ENCODE measurements at places on chromosomes 2 and 18. TPM values are rescaled to one million over a fixed set of nuclear protein-coding genes. Genes with fewer than 3 reads are reported as not detected.
A peak's percentile ranks its signal among the peaks of the same experiment; 100 is the strongest.

DNA sequence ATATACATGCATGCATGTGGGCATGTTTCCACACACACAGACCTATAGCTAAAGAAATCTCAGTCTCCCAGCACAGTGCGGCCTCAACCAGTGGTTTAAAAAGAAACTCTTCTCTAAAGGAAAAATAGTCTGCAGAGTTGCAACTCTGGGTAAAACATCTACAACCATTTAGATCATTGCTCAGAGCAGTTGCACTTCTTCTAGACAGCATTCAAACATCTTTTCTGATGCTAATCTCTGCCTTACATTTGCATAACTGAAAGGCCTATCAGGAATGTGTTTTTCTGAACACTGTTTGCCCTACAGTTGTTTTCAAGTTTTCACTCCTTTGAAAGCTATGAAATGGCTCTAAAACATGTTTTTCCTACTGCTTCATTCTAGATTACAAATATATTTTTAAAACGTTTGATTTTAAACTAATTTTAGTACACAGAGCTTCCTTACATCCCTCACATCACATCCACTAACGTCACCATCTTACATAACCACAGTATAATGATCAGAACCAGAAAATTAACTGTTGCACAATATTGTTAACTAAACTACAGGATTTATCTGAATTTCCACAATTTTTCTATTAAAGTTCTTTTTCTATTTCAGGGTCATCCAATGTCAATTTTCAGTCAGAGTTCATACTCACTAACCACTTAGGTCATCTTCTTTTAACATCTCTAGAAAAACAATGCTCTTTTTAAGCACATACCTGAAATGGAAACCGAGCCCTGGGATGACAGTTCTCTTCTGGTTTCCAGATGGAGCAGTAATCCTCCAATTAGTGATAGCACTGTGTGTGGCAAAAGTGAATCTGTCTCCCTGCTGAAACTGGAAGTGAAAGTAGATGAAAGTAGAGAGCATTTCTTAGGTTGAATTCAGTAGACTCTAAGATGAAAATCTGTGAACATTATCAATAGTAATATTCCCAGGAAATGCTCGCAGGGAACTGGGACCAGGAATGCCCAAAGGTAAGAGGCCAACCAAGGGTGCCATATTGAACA lies 501.6 kb upstream of the GCFC2 start:
- DNase-seq: no peak

NPPC gene
- not detected for polyA plus RNA-seq

ALPP gene
- polyA plus RNA-seq: 7.4 TPM

GRCh38 chr18:36108196-36108595 lies 20.9 kb downstream of the SLC39A6 start:
- DNase-seq: no peak

DNA sequence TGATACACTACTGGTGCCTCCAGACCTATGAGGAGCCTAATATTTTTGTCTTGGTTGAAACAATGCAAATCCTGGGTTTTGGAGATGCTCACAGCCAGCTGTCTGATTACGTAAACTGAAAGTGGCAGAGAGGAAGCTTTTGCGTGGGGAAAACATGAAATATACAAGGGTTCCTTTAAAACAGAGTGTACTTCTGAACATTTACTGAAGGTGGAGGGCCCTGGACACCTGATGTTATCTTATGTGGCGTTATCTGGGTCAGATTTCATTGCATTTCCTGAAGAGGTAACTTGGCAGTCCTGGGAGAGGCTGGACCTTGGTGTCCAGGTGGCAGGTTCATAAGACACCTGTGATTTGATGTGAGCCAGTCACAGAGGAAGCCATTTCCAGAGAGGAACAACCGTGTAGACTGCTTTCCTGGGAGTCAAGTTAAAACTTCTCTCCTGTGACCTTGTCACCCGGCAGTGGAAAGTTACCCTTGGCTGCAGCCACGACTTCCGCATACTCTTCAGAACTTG lies 105.0 kb downstream of the NEDD4L start:
- DNase-seq: no peak

DNA sequence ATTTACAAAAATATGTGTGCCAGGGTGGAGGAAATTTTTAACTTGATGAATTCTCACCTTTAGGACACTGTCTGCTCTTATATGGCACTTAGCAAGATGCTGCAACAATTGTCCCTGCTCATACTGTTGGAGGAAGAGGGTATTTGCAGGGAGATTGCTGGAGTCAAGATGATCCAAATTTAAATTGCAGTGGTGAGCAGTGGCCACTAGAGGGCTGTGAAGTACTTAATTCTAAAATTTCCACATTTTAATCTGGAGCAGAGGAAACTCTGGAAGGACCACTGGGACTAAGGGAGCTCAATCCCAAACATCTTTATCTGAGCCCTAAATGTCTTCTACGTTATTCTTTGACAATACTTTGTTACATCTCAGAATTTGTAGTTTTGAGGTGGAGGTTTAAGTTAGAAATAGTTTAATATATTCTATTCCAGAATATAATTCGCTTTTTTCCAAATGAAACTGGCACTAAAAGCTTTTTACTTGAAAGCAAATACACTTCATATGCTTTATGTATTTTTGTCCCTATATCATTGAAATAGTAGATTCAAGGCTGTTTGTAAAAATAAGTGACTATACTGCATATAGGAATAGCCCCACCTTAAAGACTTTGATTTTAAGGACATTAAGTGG lies 33.0 kb upstream of the PTH2R start:
- peak; percentile 51 for DNase-seq

GRCh38 chr18:40866013-40866645 lies 1088.9 kb upstream of the PIK3C3 start:
- no peak for DNase-seq

DNA sequence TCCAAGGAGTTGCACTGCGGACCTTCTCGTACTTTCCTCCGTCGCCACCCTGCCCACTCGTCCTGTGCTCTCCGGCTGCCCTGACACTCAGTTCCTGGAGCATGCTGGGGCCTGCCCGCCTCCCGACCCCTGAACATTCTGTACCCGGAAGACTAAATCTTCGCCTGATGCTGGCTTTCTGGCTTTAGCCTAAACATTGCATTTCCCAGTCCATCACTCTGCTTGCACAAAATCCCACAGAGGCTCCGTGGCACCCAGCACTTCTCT lies 550 bp upstream of the SFXN5 start:
- DNase-seq: peak; percentile 59

DNA sequence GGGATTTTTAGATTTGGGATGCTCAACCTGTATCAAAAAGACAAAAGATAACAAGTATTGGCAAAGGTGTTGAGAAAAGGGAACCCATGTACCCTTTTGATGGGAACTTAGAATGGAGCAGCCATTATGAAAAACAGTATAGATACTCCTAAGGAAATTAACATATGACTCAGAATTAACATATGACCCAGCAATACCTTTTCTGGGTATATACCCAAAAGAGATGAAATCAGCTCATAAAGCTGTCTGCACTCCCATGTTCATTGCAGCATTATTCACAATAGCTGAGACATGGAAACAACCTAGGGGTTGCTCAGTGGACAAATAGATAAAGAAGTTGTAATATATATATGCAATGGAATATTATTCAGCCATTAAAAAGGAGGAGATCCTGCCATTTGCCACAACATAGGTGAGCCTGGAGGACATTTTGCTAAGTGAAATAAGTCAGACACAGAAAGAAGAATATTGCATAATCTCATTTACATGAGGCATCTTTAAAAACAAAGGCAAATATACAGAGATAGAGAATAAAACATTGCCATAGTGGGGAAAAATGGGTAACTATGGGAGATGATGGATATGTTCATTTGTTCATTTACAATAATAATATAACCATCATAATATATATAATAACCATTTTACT lies 142.1 kb downstream of the PTRHD1 start:
- DNase-seq: no peak

DNA sequence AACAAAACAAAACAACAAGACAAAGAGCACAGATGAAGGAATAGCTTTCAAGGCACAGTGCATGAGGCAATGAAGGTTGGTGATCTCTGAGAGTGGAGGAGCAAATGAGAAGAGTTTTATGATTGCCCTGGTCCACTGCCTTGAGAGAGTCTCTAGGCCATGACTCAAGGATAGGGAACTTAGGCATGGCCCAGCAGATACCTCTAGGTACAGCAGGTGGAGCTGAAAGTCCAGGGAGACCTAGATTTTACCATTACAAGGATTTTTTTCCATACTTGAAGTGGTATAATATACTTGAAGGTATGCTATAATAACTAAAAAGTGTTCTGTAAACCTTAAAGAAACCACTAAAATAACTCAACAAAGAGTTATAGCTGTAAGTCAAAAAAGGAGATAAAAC lies 239.5 kb upstream of the KLHL29 start:
- no peak for DNase-seq

- DNase-seq: peak; percentile 21
These were observed 20.7 kb upstream of the NT5DC4 start for GRCh38 chr2:112699984-112700667.

PPP1R1C gene
- polyA plus RNA-seq: 1.2 TPM

DNA sequence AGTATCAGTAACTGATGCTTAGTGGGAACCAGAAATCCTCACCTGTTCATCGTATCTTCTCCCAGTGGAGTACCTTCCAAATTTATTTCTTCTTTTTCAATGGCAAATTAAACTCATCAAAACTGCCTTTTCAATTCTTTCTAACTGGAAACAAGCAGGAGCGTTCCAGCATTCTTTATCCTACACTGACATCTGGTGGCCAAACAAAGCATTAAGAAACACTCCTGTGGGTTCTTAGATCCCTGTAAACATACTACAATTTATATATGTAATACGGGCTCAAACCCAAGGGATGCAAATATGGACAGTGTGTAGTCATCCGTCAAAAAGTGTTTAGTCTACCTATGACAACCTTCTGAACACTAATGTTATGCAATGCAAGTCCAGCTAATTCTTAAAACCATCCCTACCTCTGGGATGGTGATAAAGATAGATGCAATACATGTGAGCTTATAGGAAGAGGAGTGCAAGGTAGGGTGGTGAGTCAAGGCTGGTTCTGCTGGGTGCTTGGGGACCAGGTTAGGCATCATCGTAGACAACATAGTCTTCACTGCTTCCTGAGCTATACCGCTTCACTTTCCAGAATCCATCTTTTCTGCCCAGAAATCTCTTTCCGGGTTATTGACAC lies 375.0 kb downstream of the CTNNA2 start:
- DNase-seq: peak; percentile 84

DNA sequence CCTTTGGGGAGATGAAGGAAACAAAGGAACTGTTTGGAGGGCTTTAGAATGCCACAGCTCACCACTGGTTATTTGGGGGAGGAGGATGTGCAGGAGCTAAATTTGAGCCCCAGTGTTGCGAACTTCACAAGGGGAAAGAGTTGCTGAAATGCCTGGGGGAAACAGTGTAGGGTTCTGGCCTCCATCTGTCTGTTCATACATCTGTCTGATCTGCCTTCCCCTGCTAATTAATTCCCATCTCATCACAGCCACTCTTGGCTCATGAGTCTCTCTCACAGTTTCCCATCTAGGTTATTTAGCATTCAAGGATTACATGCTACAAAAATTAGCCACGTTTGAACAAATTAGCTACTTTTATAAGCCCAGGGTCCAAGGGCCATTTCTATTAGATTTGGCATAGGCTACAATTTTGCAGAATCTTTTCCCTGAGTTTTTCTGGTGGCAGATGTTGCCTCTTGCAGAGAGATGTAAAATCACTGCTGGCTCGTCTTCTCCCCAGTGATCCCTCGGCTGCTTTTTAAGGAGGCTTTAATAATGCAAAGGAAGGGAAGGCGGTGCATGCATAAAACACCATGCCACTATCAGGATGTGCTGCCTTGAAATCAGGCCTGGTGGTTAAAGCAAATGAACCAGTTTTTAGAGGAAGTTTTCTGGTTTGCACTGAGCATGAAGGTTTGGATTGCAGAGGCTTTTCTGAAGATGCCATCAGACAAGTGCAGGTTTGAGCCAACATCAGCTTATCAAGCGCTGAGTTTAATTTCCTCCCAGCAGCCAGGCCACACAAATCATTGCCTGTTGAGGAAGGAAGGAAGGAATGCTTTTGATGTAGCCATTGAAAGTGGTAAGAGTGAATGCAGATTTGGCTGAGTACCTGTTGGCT lies 35.0 kb downstream of the ADD2 start:
- no peak for DNase-seq

DNA sequence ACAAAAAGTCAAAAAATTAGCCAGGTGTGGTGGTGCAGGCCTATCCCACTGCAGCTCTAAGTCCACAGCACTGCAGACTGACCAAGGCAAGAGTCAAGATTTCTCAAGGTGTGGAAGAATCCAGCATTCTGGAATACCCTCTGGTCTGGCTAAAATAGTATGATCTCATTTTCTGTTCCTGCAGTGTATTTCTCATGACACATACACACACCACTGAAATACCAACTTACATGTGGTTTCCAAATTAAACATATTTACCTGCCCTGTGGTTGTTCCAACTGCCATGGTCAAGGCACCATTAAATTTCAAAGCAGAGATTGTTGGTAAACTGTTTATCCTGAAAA lies 30.9 kb downstream of the NOL10 start:
- DNase-seq: no peak

- DNase-seq: peak; percentile 11
These were observed 33.8 kb upstream of the HAAO start for GRCh38 chr2:42826231-42826630.

CCDC141 gene
- 2.1 TPM for polyA plus RNA-seq

CTNNA2 gene
- 0.01 TPM for polyA plus RNA-seq

DNA sequence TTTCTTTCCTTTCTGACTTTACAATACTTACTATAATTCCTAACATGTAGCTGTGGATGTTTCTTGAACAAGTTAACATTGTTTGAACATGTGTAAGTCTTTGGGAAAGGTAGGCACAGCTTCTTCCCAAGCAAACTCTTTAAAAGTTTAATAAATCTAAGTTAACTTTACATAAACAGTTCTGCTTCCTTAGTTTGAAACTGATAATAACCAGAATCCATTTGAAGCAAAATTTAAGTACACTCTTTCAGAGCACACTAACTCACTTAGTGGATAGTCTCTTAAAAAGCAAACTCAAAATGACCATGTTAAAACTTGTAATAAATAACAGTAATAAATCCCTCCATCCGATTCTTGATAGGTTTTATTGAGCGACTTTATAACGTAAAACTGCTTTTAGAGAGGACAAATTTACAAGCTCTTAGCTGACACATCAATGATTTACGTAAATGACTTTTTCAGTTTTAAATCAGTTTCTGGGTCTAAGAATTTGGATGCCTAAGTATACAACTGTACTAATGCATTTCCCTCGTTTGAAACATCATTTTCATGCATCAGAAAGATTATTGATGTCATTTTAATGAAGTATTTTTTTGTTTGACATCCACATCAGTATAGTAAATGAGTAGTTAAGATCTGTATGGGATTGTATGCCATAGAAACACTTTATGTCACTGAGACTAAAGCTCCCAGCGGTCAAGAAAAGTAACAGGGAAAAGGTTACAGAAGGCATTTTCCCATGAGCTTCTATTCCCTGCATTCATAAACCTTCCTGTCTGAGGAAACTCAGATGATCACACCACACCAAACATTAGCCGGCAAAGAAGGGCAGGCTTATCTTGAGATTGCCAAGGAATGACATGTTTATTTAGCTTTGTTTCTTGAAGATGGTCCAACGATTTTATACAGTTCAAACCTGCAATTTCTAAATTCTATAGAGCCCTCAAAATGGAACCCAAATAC lies 67.5 kb downstream of the PDE1A start:
- DNase-seq: no peak

GRCh38 chr2:30915486-30915885 lies 108.2 kb upstream of the CAPN13 start:
- DNase-seq: peak; percentile 38

UGT1A4 gene
- polyA plus RNA-seq: 0.02 TPM

Measured in lung (tissue), 17 donors.